ENCODE measurements at places on chromosomes 6 and 20.

DNA sequence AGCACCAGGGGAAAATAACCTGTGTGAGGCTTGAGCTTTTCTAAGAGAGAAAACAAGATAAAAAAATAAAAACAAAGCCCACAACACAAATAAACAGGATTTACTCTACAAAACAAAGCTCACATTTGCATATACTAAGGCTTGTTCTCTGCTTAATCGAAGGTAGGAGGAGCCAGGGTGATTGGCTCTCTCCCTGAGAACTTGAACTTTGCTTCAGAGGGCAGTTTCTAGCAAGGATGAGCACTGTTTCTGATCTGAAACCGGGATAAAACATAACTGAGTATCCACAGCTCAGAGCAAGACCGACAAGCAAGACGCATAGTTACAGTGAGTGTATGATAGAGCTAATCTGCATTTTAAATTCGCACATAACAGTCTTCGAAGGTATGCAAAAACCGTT, 200.6 kb downstream of the PRKN start:
- no peak for DNase-seq

- DNase-seq, result no peak
These were observed 455.3 kb downstream of the EPM2A start for GRCh38 chr6:145279993-145280392.

DNA sequence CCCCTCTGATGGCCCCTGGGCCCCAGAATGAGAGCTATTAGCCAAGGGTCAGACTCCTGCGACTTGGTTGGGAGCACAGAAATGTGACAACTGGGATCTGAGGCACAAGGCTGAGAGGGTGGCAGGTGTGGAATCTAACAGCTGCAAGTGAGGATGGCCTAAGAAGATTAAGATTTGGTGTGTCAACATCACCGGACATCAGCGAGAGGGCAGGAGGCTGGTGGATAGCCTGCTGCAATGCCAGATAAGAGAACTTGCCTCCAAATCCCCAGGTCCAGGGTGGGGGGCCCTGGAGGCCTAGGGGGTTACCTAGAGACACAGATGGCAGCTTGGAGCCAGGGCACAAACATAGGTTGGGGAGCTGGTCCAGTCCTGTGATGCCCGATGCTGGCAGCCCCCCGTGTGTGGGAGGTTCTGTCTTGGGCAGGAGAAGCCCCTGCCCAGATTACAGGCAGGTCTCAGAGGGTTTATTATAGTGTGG, 155.8 kb downstream of the GRM4 start:
- peak; percentile 66 for DNase-seq

DNA sequence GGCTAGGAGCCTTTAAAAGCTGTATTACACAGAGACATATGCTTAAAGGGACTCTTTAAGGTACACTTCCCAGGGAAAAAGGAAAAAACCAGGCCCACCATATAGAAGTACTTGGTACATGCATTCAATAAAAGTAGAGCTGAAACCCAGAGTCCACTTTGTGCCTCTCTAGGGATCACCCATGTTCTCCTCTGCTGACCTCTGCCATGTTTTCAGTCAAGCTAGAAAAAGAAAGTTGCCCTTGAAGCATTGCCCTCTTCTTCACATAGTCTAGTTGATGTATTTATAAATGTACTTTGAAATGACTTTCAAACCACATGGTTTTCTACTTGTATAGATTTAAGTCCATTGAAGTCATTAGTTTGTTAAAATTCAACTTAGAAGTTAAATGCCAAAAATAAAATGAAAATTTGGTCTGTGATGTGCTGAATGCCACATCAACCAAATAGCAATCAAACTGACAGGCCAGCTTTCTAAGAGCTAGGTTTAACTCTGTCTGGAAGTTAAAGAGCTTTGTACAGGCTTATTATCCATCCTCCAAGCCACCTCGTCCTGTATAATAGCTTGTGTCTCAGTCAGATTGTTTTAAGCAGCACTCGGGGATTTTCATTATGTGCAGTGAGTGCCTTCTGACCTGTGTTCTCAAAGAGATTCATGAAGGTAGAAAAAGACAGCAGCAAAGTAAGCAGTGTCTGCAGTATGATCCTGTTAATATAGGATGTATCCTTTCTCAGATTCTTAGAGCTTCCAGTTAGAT, 238.6 kb upstream of the PLN start:
- DNase-seq, result no peak

GRCh38 chr6:117546674-117547073, 55.6 kb downstream of the GOPC start:
- no peak for DNase-seq

DNA sequence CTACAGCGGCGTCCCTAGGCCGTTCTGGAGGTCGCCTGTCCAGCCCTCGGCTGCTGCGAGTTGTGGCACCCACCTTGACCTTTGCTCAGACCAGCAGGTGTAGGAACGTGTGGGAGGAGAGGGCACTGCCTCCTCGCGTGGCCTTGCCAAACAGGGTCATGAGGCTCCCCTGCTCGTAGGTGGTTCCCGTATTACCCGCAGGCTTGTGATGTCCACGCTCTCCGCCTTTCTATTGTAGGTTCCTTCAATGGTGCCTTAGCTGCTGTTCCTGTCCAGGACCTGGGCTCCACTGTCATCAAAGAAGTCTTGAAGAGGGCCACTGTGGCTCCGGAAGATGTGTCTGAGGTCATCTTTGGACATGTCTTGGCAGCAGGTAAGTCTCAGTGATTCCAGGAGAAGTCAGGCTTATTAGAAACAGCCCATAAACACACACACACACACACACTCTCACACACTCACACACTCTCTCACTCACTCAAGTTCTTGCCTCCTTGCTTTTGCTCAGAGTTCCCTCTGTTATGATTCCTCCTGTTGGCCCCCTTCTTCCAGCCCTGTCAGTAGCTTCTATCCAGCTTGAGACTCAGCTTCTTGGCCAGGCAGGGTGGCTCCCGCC, 942 bp downstream of the ACAT2 start:
- no peak for DNase-seq

GRCh38 chr6:24621626-24622289, 24.2 kb downstream of the KIAA0319 start:
- DNase-seq, result no peak

DNA sequence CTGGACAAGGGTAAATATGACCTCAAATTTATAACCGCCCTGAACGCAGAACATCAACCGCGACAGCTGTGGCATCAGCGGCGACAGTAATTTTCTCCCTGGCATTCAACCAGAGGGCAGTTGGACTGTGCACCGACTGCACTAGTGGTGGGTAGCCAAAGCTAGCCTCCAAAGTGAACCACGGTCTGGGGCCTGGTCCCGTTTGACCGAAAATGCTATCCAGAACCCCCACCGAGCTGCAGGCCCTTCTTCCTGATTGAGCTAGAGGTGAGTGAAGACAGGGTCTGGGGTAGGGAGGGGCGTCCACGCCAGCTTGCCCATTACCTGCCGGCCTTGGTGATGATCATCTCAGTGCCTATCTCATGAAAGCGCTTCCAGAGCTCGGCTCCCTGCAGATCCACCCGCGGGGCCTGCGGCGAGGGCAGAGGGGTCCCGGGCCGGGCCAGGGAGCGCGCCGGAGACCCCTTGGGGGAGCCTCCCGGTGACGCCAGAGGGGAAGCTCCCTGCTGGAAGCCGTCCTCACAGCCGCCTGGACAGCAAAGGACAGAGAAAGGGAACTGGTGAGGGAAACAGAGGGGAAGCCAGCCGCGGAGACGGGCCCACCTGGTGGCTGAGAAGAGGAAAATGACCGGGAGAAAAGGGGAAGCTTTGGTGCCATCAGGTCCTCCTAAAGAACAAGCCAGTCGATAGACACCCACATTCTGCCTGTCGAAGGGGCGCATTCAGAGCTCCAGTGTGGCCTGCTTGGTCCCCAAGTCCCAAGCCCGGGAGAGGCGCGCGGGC, 2.0 kb downstream of the TBX18 start:
- no peak for DNase-seq

GRCh38 chr6:160398674-160399271, 50.6 kb downstream of the SLC22A3 start:
- no peak for DNase-seq

DNA sequence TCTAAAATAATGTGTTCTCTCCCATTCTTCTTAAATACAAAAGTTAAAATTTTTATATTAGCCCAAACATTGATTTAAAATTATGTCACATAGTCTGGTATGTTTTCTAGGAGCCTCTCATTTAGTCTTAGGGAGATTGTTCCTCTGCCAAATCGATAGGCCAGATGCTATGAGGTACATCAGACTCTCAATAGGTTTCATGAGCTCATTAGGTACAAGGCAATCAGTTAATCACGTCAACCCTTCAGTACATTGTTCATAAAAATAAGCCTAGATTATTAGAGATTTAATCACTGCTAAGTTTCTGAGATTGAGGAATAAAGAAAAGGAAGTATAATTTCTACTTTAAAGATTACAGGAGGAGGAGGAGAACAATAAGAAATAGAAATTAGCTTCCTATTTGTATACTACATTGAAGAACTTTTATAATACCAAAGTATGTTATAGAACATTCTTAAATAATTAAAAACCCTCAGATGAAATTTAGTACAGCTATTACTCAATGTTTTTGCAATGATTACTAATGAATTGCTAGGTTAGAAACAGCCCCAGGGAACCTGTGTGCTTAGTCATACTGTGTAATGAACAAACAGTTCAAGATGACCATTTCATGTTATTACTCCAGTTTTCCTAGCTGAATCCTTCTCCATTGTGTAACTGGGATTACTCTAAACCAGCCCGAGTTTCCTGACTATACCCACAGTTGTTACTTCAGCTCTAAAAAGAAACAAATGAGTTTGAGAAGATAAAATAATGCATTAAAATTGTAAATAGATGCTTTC, 117.0 kb downstream of the BMP5 start:
- peak; percentile 8 for DNase-seq

- DNase-seq, result no peak
These were observed 464.9 kb downstream of the EPM2A start for GRCh38 chr6:145270464-145270863.

- no peak for DNase-seq
These were observed 1.3 kb downstream of the RRAGD start for GRCh38 chr6:89410788-89411144.

- DNase-seq, result no peak
These were observed 12.7 kb downstream of the EXOC2 start for GRCh38 chr6:680251-680650.

DNA sequence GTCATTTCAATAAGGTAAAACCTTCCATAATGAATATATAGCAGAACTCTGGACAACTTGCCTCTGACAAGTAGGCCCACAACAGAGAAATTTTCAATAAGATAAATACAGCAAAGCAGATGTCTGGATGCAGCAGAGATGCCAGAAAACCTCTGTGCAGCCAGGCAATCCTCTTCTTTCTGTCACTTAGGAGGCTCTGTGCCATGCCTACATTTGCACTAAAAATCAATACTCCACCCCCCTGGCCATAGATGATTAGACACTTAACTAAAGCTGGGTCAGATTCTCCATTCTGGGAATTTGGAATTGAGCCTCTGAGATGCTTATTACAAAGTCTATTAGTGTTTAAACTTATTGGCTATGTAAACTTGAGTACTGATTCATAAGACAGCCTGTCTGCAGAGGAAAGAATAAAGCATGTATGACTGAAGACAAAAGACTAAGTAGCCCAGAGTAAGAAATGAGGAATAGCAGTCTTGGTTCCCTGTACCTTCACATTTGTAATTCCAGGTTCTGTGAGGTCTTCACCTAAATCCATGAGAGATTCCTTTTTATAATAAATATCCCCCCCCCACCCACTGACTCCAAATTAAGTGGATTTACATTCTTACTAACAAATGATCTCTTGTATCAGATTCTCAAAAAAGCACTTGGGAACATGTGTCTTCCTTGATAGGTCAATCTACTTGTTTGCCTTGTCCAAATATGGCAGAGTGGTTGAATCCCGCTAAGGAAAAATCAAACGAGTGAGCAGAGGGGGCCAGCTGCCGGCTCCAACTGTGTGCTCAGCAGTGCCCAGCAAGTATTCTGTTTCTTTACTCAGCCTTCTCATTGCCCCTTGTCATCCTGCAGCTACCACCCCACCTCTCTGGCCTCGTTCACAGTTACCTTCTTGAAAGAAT, 20.4 kb downstream of the MAN1A1 start:
- no peak for DNase-seq

DNA sequence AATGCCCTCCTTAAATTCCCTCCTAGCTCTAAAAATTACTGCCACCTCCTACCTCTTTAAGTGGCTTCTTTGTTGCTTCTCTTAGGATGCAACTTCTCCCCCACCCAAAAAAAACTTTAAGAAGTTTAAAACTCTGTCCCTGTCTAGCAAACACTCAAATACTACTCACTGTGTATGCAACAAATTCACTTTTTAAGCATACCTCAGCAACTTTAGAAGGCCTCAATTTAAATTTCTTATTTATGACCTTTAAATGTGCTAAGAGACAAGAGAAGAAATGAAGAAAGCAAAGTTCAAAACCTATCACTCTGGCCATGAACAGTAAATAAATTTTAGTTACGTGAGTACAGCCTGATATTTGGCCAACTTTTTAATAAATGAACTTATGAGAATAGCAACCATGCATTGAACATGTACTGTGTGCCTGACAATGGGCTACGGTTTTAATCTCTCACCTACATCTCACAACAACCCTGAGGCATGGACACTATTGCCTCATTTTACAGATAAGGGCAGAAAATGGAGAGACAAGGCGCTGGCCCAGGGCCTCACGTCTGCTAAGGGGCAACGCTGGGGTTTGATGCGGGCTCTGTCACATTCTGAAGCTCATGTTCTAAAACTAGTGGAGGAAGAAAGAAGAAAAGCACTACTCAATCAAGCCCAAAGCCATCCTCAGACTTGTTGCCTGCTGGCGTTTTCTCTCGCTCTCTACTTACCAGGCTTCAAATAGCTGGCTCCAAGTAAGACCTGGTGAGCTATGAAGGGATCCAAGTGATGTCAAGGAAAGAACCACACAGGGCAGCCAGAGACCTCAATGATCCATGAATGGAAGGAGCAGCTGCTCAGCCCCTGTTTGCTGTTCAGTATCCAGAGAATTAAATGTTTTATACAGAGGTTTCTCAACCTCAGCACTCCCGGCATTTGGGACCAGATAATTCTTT, 99.8 kb downstream of the TBC1D7 start:
- DNase-seq, result no peak

GRCh38 chr6:125194941-125195340, 41.4 kb downstream of the TPD52L1 start:
- DNase-seq, result no peak

GRCh38 chr6:23642849-23643248, 483.2 kb upstream of the NRSN1 start:
- no peak for DNase-seq

DNA sequence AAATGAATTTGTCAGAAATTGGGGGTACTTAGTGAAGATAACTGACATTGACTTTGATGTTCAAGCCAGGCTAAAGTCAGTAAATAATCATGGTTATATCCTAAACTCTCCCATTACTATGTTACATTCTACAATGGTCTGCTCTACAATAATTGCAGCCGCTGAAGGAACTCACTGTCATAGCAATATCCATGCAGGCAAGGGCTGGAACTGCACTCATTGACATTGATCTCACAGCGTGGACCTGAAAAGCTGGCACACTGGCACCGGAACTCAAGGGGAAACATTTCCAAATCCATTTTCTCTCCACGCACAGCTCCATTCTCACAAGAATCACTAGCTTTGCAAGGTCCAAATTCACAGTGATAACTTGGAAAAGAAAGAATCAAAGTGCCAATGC, 702.7 kb downstream of the EYS start:
- no peak for DNase-seq

- DNase-seq, result no peak
These were observed 16.9 kb upstream of the ZSCAN9 start for GRCh38 chr6:28208111-28208659.

All from NCI-H524 (cell line).